ENCODE measurements at places on chromosomes 5 and 9.

DNA sequence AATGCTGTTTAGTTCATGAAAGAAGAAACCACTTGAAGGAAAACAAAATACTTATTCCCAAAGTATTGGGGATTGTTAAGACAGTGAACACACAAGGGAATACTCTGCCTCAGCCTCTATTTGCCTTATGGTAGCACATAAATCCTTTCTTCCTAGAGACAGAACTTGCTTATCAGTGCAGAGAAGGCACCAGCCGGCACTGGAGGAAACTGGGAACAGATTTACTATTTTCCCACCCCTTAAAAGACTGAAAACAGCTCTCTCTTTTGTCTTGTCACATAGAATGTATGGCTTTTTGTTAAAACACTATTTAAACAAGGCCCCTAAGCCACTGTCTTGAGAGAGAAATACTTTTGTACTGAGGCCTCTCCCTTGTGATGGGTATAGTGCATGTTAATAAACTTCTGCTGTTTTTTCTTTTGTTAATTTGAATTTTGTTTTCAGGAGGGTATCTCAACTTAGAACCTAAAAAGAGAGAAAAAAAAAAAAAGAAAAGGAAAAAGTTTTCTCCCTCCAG, 40.7 kb upstream of the EDIL3 start:
- no peak for DNase-seq

- no peak for DNase-seq
Measured at GRCh38 chr5:53099546-53099945, 10.0 kb downstream of the MOCS2 start.

DNA sequence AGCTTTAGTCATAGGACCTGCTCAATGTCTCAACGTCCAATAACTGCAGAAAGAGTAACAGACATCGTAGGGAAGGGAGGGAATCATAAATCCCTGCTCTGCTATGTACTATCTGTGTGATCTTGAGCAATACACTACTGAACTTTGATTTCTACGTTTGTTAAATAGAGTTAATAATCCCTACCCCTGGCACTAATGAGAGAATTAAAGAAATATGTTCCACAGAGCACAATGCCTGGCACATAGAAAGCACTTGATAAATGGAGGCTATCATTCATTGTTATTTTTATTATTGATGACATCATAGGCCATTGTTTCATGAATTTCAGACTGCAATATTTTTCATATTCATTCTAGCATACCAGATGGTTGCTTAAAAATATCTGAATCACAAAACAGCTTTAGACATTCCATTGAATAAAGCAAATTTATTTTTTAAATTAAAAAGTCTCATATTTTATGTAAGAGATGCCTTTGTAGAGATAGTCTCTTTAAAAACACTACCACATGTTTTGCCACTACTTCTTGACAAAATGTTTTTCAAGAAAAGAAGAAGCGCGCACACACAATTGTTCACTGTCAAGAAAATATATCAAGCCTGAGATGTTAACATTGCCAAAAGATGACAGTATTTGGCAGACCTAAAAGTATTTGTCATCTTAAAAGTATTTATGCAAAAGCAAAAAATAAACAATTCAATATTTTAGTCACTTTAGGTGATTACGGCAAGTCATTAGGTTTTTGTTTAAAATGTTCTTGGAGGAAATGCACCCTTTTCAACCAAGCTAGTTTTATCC, 108.5 kb downstream of the EBF1 start:
- no peak for DNase-seq

GRCh38 chr5:137705106-137705505, 30.8 kb downstream of the KLHL3 start:
- DNase-seq = no peak

DNA sequence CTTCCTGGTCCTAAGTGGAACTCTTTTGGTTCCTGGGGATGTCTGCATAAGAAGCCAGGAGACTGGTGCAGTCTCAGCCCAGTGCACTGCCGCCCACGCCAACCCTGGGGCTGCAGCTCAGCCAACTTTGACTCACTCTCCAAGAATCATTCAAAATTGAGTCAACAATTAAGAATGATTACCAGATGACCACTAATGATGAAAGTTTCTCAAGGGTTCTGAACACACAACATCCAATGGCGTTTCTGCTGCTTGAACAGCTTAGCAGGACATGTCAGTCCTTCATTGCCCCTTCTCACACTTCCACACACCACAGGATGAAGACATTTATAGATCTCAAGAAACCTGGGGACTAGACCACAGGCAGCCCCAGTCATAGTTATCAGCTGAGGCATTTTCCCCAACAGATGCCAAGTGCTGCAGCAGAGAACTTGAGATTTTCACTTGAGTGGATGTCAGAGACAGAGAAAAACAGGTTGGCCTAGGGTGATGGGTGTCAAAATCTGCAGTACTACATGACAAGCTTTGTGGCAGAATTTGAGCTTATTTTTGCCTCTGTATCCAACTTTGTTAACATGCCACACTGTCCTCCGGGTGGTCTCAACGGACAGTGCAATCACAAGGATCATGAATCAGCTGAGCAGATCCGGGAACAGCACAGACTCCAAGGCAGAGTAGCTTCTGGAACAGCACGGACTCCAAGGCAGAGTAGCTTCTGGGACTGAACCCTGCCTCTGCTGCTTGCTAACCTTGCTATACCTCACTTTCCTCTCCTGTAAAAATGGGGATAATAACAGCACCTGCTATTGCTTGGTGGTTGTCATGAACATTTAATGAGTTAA, 356.1 kb downstream of the SPOCK1 start:
- DNase-seq = no peak

GRCh38 chr5:3596261-3596825, 711 bp downstream of the IRX1 start:
- DNase-seq = no peak

Measured in T follicular helper cell (primary cell).